ENCODE measurements at places on chromosomes 2 and 18.

DNA sequence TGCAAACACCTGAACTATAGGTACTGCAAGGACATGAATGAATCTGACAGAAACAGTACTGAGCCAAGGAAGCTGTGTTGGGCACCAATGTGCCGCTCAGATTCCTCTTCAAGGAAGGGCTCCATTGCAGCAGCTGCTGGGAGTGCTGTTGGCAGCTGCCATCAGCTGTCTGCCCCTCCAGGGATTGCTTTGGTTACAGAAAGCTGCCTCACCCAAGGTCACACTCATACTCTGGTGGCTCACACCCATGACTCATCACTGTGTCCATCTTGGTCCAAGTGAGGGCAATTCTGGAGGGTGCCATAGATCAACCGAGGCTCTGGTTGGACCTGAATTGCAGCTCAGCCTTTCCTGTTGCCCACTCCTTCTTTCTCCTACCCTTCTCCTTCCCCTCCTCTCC lies 24.4 kb upstream of the TRPM8 start:
- no peak for DNase-seq

GRCh38 chr2:234288974-234289455 lies 207.9 kb downstream of the ARL4C start:
- DNase-seq = no peak

GRCh38 chr2:120743657-120744056 lies 8.0 kb downstream of the GLI2 start:
- DNase-seq = no peak

DNA sequence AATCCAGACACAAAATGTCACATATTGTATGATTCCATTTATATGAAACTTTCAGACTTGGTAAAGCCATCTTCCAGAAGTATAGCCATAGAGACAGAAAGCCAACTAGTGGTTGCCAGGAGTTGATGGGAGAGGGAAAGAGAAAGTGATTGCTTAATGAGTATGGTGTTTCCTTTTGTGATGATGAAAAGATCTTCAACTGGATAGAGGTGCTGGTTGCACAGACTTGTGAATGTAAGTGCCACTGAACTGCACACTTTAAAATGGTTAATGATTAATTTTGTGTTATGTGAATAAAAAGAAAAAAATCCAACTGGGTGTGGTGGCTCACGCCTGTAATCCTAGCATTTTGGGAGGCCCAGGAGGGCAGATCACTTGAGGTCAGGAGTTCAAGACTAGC lies 135.3 kb upstream of the SLC1A4 start:
- DNase-seq = no peak

- no peak for DNase-seq
These were observed 40.1 kb downstream of the THUMPD2 start for GRCh38 chr2:39738936-39739335.

GRCh38 chr2:65300134-65300760 lies 72.6 kb downstream of the ACTR2 start:
- DNase-seq = no peak

- DNase-seq = no peak
These were observed 55.0 kb downstream of the MTHFD2 start for GRCh38 chr2:74253306-74253970.

GRCh38 chr2:175730050-175730449 lies 272.0 kb downstream of the LNPK start:
- no peak for DNase-seq

GRCh38 chr2:30708491-30709290 lies 98.6 kb downstream of the CAPN13 start:
- no peak for DNase-seq

DNA sequence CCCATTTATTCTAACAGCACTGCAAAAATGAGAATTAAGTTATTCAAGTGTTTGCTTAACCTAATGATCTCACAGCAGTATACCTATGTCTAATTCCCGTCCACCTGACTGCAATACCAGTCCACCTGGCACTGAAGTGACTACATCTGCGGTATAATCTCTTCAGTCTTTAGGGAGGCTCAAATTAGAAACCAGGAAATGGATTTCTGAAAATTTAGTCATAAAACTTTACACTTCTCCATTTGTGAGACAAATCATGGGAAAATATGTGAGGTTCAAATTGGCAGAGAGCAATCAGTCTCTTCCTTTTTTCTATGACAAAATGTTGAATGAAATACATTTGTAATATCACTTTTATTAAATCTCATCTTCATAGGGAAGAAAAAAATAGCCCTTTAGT lies 33.0 kb downstream of the FTCDNL1 start:
- no peak for DNase-seq

- DNase-seq = peak; percentile 52
These were observed 22.0 kb downstream of the DOCK10 start for GRCh38 chr2:225020168-225020849.

GRCh38 chr18:31825772-31826171 lies 65.1 kb upstream of the SLC25A52 start:
- no peak for DNase-seq

- peak; percentile 53 for DNase-seq
These were observed 10.4 kb downstream of the GCC2 start for GRCh38 chr2:108459441-108459840.

DNA sequence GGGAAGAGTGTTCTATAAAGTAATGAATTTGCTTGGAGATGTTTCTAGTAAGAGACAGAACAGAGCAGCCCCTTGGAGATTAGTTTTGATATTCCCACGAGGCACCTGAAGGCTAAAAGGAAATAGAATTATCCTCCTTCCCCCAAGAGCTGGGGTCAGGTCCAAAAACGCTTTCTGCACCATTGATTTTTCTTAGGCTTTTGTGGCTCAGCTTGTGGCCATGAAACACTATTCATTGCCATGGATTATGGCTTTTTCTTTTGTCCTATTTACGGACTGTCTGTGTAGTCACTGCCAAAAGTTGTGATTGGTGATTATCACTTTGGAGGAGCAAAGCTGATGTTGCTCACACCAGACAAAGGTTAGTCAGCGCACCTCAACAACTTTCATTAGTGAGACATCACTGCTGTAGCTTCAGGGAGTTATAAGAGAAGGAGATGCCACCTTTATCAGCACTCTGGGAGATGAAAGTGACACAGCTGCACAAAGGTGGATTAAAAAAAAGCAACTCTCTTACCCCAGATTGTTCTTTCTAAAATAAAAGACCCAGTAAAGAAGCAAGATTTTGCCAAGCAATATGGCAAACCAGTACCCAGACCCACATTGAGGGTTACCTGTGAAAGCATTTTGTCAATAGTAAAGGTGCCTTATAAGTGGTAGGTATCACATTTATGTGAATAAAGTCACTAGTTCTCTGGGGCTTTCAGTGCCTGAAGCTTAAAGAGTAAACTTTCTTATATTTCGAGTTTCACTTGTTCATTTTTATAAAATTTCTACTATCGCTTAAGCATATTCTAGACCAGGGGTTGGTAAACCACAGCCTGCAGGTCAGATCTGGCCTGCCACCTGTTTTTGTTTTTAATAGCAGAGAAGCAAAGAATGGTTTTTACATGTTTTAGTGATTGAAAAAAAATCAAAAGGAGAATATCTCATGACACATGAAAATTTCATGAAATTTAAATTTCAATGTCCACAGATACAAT lies 10.6 kb downstream of the CXCR4 start:
- no peak for DNase-seq

DNA sequence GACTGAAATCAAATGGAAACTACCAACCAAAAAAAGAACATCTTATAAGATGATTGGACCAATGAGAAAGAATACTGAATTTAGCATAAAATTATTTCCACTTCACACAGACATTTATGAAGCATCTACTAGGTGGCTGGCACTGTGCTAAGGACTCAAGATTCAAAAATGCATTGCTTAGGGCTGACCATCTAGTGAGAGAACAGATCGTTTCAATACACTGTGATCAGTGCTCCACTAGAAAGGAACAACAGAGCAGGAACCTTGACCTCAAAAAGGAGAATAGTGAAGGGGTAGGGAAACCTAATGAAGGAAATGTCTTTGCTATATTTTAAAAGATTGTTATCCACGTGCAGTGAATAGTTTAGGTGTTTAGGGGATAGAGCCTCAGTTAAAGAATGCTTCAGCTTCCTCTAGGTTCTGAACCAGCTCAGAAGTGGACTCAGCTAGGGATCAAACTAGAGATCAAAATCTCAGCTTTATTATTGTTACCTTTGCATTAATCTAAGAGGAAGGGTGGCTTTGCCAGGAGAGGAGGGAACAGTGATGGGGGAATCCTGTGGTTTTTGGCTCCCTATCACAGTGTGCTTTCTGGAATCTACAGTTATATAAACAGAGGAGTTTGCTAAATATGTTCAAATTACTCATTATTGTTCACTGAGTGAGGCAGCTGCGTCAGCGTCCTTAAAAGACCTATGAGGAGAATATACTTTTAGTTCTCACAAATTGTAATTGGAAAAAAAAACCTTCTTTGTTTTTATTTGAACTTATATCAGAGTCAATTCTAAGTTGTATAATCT lies 16.2 kb upstream of the BBS5 start:
- no peak for DNase-seq

DNA sequence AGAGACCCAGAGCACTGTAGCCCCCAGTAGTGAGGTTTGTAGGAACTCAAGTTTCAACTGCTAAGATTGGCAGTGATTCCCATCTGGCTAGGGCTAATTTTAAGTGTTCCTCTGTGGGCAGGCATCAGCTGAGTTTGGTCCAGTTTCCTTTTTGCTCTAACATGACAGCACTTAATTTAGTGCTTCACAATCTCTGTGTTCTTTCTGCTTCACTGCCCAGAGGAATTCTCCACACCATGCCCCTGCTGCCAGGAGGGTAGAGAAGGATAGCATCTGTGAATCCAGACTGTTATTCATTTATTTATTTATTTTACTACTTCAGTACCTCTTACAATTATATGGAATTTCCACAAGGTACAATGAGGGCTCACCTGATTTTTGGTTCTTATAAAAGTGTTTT lies 549.9 kb upstream of the FSIP2 start:
- DNase-seq = no peak

GRCh38 chr2:50691513-50691912 lies 340.4 kb downstream of the NRXN1 start:
- DNase-seq = peak; percentile 62

DNA sequence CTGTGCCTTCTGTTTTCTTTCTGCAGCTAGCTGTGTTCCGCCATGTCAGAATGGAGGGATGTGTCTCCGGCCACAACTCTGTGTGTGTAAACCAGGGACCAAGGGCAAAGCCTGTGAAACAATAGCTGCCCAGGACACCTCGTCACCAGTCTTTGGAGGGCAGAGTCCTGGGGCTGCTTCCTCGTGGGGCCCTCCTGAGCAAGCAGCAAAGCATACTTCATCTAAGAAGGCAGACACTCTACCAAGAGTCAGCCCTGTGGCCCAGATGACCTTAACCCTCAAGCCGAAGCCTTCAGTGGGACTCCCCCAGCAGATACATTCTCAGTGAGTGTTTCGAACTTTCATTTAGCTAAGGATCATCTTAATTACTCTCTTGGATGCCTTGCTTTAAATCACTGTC lies 74.1 kb downstream of the LTBP1 start:
- DNase-seq = no peak

DNA sequence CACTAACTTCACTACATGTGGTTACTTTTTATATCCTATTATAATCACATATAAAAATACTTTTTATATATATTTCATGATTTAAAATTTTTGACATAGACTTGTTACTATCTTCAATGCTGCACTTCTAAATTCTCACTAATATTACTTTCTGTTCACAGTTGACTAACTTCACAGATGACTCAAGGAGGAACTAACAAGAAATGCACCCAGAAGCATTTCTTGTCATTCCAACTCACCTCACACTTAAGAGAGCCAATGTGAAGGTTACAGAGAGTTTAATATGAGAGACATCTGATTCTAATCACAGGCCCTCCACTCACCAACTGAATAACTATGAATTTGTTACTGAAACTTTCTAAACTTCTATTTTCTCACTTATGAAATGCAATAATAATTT lies 399.8 kb upstream of the SLC8A1 start:
- DNase-seq = no peak

DNA sequence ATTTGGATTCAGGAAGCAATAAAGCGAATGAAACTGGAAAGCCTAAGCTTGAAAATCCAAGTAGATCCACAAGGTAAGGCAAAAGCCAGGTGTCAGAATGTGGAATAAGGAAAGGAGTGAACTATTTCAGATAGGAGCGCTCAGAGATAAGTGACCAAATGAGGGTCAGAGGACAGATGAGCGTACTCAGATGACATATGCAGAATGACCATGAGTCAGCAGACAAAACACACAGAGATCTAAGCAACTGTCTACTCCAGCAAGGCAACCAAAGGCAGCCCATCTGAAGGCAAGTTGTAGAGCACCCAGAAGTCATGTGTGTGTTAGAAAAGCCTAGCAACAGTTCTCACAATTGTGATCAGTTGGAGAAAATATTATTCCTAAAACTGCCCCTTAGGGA lies 548.4 kb upstream of the FSHR start:
- DNase-seq = no peak

DNA sequence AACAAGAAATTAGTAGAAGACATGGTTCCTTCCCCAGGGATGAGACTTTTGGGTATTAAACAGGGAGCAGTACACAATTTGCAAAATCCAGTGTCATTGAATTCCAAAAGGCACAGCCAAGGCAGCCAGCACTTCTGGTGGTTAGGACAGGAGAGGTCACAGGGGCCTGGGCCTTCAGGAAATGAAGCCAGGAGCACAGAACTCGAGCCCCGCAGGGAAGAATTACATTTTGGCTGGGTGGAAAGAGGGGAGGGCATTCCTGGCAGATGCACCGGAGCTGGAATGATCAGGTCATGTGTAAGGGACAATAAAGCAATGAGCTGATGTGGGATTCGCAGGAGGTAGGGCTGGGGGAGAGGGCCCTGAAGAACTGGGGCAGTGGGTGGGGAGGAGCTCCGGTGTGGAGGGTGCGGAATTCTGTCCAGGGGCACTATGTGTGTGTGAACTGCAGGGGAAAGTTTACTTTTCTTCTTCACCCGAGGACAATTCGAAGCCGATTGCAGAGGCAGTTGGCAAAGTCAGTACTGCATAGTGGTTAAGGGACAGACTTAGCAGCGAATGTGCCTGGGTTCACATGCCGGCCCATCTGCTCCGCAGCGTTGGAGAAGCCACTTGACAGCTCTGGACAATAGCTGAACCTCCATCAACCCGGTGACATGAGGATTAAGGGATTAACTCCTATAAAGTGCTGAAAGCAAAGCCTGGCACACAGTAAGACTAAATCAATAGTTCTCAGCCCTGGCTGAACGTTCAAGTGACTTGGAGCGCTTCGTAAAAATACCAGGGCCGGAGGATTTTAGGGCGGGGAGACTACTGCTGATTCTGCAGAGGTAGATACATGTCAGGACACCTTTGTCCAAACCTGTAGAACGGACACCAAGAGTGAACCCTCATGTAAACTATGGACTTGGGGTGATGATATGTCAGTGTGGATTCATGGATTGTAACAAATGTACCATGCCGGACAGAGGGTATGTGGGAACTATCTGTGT lies 36.4 kb downstream of the ALPK2 start:
- DNase-seq = no peak

DNA sequence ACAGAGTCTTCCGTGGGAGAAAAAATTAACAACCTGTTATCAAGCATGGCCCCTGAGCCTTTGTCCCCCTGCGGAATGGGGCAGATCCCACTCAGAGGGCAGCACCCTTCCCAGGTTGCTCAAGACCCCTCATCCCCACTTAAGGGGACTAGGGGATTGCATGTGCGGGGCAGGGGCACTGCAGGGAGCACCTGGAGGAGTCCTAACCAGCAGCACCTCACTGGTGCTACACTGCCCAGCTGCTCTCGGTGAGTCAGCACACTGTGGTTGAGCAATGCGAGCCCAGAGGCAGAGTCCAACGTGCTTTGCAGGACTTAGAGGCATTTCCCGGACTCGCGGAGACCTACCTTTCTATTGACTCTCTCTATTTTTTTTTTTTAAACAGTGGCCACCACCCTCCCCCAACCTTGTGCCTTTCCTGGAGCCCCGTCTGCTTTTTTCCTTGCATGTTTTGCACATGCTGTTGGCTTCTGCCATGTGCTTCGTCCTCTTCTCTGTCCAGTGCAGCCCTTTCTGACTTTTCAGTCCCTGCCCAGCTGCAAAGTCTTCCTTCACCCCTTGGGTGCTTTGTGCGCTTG lies 74.0 kb downstream of the IL1R2 start:
- DNase-seq = no peak

Data from foreskin melanocyte (primary cell).